HAP-1 (cell line): ENCODE measurements at places on chromosomes 2 and 18.

DNA sequence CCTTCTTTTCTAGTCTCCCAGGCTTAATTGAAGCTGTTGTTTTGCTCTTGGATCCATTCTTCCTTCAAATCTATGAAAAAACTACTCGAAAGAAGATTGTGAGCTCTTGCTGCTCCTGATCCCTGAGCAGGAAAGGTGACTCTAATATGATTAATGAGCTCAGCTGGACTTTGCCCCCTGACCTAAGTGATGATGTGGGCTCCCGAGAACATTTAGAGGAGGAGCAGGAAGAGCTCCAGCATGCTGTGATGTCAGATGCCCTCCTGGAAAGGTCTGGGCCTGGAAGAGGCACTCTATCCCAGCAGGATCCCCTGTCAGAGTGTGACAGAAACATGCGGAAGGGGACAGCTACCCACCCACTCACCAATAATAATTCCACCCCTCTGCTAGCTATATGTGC lies 117.9 kb upstream of the PELI1 start:
- DNase-seq: no peak

- no peak for DNase-seq
These were observed 59.5 kb upstream of the CCDC195 start for GRCh38 chr2:224775647-224776046.

GRCh38 chr18:28514699-28515098 lies 337.8 kb upstream of the CDH2 start:
- no peak for DNase-seq

- DNase-seq: no peak
These were observed 40.2 kb upstream of the GMCL1 start for GRCh38 chr2:69789175-69789721.

DNA sequence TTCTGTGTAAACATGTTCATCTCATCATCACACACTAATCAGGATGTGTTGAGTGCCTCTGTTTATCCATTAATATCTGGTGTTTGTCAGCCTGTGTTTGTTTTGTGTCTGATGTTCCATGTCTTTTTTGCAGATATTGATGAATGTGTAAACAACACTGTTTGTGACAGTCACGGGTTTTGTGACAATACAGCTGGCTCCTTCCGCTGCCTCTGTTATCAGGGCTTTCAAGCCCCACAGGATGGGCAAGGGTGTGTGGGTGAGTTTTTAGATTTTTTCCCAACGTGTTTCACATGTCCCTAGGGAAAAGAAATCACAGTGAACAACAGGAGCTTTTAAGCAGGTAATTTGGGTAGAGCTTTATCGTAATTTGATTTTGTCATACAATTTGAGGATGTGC lies 133.7 kb upstream of the RASGRP3 start:
- no peak for DNase-seq

DNA sequence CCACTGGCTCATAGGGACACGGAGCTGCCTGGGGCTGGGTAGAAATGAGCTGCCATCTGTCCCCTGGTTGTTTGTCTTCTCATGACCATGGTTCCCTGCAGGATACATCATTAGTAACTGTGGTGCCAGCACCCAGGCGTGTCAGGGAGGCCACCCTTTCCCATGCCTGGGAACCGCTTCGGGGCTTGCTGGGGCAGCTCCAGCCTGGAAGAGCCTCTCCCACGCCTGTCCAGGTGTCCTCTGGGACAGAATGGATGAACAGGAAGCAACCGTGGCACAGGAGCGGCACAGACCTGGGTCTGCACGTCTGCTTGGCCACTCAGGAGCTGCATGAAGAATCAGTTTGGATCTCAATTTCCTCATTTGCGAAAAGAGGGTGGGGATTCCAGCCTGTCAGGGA lies 34.8 kb downstream of the SDC1 start:
- DNase-seq: no peak

- no peak for DNase-seq
These were observed 5.8 kb upstream of the KCMF1 start for GRCh38 chr2:84965192-84965516.

GRCh38 chr2:120219291-120219690 lies 3.9 kb downstream of the TMEM185B start:
- no peak for DNase-seq

- no peak for DNase-seq
These were observed 1493.2 kb upstream of the NXPH2 start for GRCh38 chr2:140273408-140273807.

- no peak for DNase-seq
These were observed 418.7 kb upstream of the RGPD4 start for GRCh38 chr2:107407974-107408373.

GRCh38 chr2:151029406-151030157 lies 232.1 kb downstream of the RBM43 start:
- no peak for DNase-seq

- no peak for DNase-seq
These were observed 553.6 kb downstream of the NRXN1 start for GRCh38 chr2:50478362-50478761.

DNA sequence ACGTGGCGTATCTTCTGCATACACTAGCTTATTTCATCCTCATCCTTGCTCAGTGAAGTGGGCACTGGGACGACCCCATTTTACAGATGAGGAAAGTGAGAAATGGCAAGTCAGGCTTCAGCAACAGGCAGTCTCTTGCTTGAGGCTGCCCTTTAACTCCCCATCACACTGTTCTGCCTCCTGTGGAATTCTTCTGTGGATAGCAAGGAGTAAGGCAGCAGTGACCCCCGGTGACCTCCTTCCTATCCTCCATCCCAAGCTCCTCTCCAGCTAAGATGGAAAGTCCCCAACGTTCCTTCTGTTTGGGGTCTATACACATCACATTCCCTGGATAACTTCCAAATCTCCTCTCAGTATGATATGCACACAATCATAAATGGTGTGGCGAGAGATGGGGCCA lies 10.5 kb downstream of the ANKRD29 start:
- DNase-seq: no peak

GRCh38 chr2:135773917-135774316 lies 32.3 kb downstream of the UBXN4 start:
- no peak for DNase-seq

DNA sequence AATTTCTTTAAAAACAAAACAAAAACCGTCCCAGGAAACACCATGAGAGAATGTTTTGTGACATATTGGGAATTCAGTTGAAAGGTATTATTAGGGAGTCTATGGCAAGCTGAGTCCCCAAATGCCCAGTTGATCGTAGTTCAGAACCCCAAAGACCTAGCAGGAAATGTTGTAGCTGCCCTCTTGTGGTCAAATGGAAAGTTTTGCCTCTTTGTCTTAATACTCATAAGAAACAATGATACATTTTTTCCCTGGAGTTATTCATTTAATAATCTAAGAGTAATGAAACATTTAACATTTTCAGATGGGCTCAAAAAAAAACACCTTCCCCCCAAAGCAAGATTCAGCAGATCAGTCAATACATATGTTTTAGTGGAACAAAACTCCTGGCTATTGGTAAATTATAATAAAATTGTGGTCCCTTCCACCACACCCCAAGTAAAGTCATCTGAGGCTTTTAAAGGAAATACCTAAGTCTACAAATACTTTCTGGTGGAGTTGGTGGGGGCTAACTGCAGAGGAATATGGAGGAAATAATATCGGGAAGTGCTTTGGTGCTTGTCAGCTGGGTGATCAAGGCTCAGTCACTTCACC lies 37.8 kb upstream of the EFEMP1 start:
- peak; percentile 24 for DNase-seq

GRCh38 chr2:60331115-60331809 lies 222.2 kb downstream of the BCL11A start:
- no peak for DNase-seq

- DNase-seq: peak; percentile 32
These were observed 12.1 kb upstream of the ARHGEF4 start for GRCh38 chr2:130824492-130825061.

- DNase-seq: no peak
These were observed 51.2 kb downstream of the SPIRE1 start for GRCh38 chr18:12606592-12607315.

- DNase-seq: no peak
These were observed 542.8 kb upstream of the ID2 start for GRCh38 chr2:8138923-8139667.

GRCh38 chr2:221969087-221969829 lies 329.5 kb downstream of the PAX3 start:
- DNase-seq: peak; percentile 66

DNA sequence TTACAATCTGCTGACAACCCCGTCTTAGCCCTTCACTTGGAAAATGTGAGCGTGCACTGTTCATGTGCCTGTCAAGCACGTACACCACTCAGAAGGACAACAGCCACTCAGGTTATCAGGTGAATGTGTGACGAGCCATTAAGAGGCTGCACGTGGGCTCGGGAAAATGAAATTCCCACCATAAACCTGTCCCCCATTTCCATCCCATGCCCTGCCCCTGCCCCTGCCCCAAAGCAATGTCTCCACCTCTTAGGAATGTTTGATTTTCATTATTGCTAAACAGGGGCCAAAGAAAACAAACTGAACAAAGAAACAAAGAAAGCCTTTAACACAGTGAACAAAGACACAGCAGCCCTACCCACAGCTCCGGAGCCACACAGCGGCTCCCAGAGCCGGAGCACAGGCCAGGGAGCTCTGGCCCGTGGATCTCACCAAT lies 90.5 kb downstream of the TMEM18 start:
- peak; percentile 72 for DNase-seq

- DNase-seq: no peak
These were observed 199.6 kb downstream of the NR4A2 start for GRCh38 chr2:156132941-156133340.

DNA sequence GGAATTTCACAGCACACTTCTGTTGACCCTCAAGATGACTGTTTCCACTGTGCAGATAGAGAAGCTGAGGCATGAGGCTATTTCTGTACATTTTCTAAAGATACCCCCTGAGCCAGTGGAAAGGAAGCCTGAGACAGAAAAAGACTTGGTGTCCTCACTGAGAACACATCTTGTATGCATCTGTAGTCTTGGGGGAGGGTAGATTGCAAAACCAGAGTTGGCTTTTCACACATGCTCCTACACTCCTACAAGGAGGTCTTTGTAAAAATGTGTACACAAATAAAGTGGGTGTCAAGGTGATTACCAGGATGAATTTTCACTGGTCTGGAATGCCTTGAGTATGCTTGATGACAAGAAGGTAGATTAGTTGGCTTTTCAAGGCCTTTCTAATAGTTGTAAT lies 98.0 kb downstream of the KCTD18 start:
- no peak for DNase-seq

DNA sequence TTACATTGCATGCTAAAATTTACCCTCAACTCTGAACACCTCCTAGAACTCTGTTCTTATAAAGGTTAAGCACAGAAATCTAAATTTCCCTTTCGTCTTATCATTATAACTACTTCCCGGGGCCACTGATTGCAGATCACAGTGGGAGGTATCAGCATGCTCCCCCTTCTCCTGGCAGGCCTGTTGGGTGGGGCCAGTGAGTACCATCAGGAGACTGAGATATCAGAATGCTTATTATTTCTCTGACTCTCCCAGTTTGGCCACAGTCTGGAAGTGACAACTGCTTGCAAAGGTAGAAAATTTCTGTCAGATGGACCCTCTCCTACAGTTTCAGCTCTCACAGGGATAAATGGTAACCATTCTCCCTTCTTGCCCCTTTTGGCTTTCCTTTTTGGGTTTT lies 62.6 kb downstream of the DSEL start:
- DNase-seq: no peak

DNA sequence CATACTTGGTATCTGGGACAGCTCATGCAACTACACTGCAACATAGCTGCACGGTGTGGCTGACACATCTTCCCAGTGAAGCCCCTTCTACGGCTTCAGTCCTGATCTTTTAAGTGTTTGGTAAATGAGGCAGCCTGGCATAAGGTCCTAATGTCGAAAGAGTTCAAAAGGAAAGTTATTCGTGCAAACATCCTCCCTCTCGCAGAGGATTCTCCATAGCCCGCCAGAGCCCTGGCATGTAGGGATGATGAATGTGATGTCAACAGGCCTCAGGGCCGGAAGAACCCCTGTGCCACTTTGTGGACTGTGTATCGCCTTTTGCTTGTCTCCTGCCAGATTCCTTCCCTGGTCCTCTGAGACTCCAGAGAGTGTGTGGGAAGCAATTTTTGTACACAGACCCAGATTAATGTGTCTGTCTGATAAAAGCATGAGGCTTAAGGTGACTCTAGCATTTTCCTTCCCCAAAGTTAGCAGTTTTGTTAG lies 88.5 kb downstream of the SOCS6 start:
- no peak for DNase-seq

DNA sequence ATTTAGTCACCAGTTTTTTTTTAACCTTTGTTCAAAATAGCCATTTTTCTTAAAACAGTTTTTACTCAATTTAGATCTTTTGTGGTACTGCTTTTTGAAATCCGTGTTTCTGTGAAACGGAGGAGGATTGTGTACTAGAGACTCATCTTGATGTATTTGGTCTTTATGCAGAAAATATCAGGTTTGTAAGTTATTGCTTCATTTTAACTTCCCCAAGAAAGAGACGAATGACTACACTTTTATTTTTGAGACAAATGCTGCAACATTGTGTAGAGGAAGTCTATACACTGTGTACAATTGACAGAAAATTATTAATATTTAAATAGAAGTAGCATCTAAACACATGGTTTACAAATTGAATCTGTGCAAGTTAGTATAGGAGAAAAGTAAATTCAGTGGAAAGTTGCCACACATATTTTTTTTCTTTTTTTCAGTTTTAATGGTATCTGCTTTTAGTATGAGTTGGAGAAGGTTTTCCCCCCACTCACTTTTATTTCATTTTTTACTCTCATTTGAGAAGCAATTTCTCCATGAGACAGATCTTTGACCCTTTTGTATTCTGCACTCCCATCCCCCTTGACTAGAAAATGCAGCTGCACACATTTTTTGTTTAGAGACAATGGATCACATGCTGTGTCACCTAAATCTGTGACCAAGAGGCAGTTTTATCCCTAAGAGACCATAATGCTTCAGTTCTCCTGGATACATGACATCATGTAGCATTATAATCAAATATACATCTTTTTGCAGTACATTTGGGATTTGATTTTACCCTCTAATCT lies 200.8 kb upstream of the STON1 start:
- peak; percentile 24 for DNase-seq

DNA sequence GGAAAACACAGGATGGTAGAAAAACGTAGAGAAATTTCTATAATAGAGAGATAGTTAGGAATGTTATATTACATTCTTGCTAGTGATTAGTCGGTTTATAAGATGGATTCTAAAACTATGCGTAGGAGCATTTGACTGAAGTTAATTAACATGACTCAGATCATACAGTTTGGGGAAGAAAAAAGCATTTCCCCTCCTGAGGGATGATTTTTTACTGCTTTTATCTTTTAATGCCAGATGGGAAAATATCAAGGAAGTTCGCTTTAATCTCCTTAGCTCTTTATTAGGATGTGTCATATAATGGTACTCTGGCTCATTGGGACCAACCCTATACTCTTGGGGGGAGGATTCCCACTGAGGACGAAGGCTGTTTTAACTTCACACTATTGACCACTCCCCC lies 502.1 kb downstream of the TGIF1 start:
- no peak for DNase-seq

- DNase-seq: no peak
These were observed 4.1 kb downstream of the USP37 start for GRCh38 chr2:218564056-218564455.
